ENCODE measurements at places on chromosomes 4 and X. TPM values are rescaled to one million over a fixed set of nuclear protein-coding genes. Genes with fewer than 3 reads are reported as not detected.

GRCh38 chr4:42683393-42683792 is 26.5 kb upstream of the ATP8A1 start:
- DNase-seq, result no peak

DNA sequence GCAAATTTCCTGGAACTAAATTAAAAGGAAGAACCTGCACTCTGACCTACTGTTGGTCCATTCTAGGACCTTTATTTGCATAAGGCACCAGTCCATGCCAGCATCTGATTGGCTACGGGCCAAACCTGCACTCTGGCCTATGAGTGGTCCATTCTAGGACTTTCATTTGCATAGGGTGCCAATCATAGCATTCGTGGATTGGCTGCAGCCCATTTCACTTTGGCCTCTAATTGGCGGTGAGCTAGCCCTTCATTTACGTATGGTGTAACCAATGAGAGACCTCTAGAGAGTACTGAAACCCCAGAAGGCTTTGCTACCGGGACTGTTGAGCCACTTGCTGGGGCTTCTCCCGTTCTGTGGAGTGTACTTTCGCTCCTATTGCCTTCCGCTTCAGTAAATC is 6.1 kb upstream of the RNF175 start:
- DNase-seq, result no peak

DNA sequence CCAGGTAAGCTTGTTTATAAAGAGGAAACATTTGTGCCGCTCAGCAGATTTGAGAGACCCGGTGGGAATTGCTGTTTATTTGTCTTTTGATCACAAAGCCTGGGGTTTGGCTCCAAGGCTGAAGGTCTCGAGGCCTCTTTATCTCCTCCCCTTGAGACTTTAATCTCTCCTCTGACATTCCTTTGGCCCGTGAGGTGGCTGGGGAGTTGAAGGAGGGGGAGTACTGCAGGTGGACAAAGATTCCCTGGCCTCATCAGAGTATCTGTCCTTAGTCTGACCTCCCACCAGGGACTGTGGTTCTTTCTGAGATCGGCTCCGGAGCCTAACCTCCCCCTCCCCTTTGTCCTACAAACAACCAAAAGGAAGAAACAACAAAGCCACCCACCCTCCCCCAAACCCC is 216.5 kb downstream of the MID1IP1 start:
- DNase-seq, result no peak

- DNase-seq, result peak; percentile 27
Observed at GRCh38 chr4:145956288-145956890, 17.8 kb upstream of the ZNF827 start.

GRCh38 chr4:154507156-154507555 is 15.6 kb upstream of the DCHS2 start:
- no peak for DNase-seq

- DNase-seq, result no peak
Observed at GRCh38 chrX:69185141-69185540, 19.9 kb upstream of the PJA1 start.

The SPINK2 gene
- polyA plus RNA-seq, result 0.81 TPM

DNA sequence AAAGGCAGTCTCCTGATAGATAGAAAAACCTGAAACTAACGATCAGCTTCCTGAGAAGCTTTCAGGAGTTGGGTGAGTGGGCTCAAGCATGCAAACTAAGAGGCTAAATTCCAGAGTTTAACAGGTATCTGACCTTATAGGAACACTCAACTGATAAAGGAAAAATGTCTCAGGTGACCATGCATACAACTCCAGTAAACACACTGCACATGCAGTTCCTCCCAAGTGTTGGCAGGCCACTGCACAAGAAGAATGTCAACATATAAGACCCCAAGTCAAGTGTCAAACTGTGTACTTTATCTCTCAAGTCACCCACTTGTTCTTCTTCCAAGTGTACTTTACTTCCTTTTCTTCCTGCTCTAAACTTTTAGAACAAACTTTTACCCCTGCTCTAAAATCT is 981.2 kb downstream of the FAM133A start:
- peak; percentile 43 for DNase-seq

The SSX3 gene
- not detected for polyA plus RNA-seq

- no peak for DNase-seq
Observed at GRCh38 chr4:26985873-26986272, 125.2 kb downstream of the STIM2 start.
